ENCODE measurements at places on chromosomes 7 and 10.

- no peak for DNase-seq
Observed at GRCh38 chr7:156919132-156919713, 26.2 kb upstream of the LMBR1 start.

DNA sequence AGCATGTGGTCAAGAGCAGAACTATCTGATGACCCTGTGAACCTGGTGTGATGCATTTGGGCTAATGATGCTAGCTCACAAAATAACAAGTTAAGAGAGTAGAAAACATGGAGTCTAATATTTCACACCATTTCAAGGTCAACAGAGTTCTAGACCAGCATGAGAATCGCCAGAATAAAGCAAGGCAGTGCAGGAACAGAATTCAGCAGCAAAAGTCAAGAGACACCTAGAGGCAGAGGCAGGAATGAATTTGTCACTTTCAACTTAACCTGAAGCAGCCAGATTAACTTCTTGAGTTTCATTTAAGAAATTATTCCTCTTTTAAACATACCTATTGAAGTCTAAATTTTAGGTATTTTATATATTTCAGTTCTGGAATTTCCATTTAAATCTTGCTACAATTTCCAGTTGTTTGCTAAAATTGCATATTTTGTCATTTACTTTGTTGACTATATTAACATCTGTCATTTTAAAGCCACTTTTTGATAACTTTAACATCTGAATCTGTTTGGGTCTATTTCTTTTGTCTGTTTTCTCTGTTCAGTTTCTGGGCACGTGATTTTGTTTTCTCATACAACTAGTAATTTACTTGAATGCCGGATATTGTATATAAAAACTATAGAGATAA is 44.2 kb upstream of the PRSS58 start:
- no peak for DNase-seq

DNA sequence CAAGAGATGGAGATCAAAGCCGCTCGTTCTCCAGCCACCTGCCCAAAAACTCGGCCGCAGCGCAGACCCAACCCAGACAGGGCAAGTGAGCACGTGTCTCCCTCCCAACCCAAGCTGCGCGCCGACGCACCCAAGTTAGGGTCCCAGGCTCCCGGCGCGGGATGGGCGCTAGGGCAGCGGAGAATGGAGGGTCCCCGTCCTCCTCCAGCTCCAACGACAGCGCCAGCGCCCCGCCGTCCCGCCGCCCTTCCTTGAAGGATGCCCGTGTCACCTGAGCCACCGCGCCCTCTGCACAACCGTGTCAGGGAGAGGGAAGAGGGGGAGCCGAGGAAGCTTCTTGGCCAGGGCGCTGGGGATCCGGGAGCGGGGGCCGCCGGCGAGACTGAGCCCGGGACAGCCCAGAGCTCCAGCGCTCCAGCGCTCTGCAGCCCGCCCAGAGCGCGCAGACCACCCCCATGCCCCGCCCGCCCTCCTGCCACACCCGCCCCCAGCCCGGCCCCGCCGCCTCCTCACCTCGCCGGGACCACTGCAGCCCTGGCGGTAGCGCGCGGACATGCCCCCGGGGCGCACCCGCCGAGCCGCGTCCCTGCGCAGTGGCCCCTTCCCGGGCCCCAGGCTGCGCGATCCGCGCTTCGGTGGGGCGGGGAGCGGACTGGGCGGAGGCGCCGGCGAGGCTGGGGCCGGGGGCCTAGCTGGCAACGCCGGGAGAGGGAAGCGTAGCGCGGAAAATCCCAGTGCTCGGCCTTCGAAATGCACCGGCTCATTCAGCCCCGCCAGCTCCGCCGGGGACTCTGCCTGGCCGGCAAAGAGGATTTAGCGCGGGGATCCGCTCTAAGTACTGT is at the start of gene SLC16A12:
Gene SLC16A12 (minus strand): TSS at position 424 of the 842 bp plus-strand sequence. CDS start 73,016 bp downstream, outside the sequence.
- peak; percentile 26 for DNase-seq

DNA sequence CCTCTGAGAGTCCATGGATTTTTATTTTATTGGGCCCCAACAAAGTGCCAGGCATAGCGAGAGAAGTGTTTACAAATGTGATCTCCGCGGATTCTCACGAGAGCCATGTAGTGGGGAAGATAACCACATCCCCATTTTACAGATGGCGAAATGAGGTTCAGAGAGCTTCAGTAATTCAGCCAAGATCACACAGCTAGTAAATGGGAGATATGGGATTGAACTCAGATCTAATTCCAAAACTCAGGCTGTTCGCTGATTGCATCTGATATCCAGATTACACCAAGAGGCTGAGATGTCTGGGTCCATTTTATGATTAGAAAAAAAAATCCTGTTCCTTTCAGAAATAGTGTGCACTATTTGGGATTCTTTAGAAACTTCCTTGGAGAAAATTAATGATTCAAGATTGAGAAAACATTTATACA is 1.3 kb downstream of the FAS start:
- DNase-seq, result no peak

DNA sequence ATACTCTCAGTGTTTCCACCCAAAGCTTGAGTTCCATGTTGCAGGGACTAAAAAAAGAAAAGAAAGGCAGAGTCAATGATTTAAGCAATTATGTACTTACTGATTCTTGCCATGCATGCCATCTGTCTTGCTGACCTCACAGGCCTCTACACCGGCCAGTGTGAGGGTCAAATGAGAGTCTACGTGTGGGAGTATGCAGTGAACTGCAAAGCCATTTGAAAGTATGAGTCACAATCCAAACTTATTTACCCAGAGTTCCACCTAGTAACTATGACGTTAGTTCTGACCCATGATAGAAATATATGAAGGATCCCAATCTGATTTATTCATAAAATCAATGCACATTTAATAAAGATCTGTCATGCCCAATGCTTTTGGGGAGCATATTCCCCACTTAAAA is 26.5 kb downstream of the PDE1C start:
- DNase-seq, result no peak

DNA sequence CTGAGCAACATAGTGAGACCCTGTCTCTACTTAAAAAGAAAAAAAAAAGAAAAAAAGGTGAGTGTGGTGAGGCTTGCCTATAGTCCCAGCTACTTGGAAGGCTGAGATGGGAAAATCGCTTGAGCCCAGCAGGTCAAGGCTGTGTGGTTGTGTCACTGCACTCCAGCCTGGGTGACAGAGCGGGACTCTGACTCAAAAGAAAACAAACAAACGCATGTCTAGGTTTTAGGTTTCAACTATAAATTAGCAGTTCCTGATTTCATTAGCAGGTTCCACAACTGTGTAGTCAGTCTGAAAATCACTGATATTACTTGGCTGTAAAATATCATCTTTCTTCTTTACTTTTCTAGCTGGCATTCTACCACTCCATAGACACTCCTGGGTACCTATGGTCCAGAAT is 155.7 kb upstream of the HGF start:
- DNase-seq, result no peak

DNA sequence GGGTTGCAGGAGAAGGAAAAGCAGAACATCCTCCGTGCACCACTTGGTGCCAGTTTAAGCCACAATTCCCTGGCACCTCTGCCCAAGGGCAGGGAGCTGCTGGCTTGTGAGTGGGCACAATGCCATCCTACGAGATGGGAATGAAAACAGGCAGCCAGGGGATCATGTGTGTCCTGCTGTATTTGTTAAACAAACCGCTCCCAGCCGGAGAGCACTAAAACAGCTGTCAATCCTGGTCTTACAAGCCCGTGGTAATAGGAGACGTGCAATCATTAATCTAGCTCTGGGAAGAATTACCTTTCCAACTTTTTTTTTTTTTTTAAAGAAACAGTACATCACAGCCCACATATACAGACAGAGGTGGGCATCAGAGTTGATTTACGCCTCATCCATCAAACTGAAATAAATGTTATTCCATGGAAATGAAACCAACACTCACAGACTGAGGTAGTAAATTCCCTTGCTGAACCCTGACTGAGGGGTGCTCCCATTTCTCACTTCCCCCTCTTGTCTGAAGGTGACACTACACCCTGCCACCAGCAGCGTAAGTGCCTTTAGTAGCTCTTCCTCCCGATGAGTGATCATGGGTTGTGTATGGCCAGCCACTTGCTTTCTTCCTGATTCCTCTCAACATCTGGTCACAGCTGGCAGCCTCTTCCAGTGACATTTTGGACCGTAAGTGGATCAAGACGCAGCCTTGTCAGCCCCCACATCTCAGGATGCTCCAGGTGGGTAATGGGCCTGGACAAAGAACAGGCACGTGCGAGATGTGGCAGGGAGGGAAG is 143.8 kb downstream of the TEX36 start:
- DNase-seq, result no peak

GRCh38 chr10:69100136-69100872 is 12.4 kb downstream of the SRGN start:
- DNase-seq, result no peak

- peak; percentile 84 for DNase-seq
Observed at GRCh38 chr7:149422162-149422913, 38.5 kb downstream of the ZNF777 start.

DNA sequence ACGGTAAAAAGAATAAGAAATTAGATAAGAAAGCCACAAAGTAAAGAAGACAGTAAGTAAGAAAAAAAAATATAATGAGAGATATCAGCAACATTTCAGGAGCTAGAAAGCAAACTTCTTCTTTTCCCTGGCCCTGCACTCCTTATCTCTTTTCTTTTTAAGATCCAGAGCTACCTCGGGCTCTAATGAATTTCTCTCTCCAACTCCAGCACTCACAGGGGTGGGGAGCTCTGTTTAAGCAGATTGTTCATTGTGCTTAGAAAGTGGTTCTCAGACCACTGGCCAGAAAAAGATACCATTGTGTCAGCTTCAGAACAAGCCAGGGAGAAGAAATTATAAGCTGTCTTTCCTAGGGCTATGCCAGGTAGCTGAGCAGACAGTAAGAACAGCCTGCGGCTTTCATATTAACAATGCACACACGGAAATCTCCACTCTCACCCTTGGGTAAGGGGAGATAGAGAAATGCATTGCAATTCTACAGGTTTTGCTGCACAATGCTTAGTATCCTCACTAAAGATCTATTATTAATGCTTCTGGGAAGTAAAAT is 19.3 kb downstream of the OR2F1 start:
- peak; percentile 41 for DNase-seq

DNA sequence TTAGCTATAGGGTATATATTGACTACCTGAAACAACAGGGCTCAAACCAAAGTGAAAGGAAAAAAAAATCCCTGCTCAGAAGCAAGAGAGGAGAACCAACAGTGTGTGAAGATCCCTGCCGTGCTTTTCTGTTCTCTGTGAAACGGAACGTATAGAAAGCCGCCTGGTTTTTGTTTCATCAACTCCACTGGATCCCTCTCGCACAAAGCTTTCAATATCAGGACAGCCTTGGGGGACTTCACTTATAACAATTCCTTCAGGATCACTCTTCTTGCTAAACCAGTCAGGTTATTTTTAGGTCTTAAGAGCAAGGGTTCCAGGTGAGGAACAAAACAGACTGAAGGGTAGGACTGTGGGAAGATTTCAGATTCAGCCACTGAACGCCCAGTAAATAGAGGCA is 151.1 kb upstream of the CACNA2D1 start:
- no peak for DNase-seq

GRCh38 chr10:108591417-108591816 is 1331.9 kb downstream of the XPNPEP1 start:
- no peak for DNase-seq

DNA sequence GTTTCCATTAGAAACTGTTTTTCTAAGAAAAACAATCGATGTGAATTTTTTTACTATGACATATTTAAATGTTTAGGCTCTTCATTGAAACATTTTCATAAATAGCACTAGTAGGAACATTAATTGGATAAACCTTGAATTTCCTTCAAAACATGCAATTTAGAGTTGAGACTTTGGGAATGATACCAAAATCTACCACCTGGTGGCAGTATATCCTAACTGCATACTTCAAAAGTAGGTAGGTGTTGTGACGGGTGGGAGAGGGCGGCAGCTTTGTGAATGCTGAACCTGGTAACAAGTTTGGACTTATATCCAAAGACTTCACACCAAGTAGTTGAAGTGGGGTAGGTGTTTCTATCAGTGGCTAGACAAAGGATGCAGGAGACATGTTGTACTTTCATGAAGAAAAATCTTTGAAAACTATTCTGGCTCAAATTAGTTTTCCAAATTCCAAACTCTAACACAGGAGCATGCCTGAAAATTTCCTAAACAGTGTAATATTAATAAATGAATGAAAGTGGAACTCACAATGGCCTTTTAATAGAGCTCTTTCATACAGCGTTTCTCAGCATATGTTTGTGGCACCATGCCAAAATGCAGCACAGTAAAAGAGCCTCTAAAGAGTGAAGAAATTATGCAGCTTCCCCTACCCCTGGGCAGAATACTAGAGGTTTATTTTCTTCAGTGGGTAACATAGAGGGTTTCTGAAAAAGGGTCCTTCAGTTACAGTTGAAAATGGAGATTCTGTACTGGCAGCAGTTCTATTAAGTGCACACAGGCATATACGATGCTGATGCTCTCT is 201.0 kb upstream of the TPK1 start:
- DNase-seq, result peak; percentile 66

DNA sequence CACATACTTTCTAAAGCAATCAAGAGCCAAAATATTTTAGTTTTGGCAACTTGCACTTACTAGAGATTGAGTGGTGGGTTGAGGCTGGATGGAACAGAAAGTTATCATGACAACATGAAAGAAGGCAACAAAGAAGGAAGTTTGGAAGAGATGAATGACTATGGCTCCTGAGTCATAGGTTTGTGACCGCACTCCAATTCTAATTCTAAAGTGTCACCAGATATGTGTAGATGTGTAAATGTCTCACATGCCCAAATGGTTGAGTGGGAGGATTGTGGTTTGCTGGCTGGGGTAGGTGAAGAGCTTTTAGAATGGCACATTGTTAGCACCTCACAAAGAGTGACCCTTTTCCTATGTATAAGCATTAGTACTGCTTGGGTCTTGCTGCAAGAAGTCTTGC is 20.2 kb downstream of the TAS2R16 start:
- no peak for DNase-seq

- DNase-seq, result no peak
Observed at GRCh38 chr7:95200741-95201140, 123.6 kb downstream of the PON1 start.

- DNase-seq, result no peak
Observed at GRCh38 chr10:81031774-81032173, 494.1 kb downstream of the SH2D4B start.

- no peak for DNase-seq
Observed at GRCh38 chr7:116169060-116169459, 41.3 kb upstream of the TES start.

DNA sequence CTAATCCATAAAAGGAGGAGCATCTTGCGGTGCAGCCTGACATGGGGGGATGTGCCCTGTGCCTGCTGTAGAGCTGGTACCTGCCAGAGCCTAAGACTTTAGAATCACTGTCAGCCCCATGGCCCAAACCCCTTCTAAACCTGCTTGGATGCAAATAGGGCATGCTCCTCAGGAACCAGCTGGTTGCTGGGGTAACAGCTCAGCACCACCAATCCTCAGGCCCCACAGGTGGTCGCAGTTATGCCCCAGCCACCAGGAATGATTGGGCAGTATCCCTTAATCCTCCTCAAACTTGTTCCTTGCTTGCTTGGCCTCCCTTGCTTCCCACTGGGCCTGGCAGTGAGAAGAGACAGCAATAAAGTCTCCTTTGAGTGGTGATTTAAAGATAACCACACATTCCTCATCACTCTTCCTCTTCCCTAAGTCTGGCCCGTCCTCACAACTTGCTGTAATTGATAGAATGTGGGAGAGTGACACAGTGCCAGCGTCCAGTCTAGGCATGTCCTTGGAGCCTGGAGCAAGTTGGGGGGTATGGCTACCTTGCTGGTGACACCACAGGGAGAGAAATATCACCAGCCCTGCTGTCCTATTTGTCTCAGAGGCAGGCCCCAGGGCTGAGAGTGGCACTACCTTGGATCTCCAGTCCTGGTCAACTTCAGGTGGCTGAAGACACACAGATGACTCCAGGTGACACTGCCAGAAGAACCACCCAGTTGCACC is 43.0 kb downstream of the VSTM4 start:
- no peak for DNase-seq

- no peak for DNase-seq
Observed at GRCh38 chr10:3090388-3090787, 23.0 kb downstream of the PFKP start.

- peak; percentile 9 for DNase-seq
Observed at GRCh38 chr10:91551856-91552255, 81.0 kb downstream of the PPP1R3C start.

Data from common myeloid progenitor, CD34-positive (primary cell).